ENCODE measurements at places on chromosomes 6 and 20. TPM values are rescaled to one million over a fixed set of nuclear protein-coding genes. Genes with fewer than 3 reads are reported as not detected.

Gene LIME1
- total RNA-seq = 3.1 TPM

Gene ATP9A
- total RNA-seq = 25.4 TPM

Gene SPDEF
- not detected for total RNA-seq

Gene PPP1R14C
- not detected for total RNA-seq

Gene ARG1
- total RNA-seq = not detected

Gene GSTA1
- not detected for total RNA-seq

Gene GNAS
- 892 TPM for total RNA-seq

Gene CTCFL
- under 0.01 TPM for total RNA-seq

Gene FRMD1
- total RNA-seq = not detected

Gene GPLD1
- total RNA-seq = 0.14 TPM

Gene OPRM1
- total RNA-seq = not detected

Gene SSR1
- 165 TPM for total RNA-seq

Gene CRISP2
- total RNA-seq = not detected

Gene HLA-DPB1
- total RNA-seq = 4.9 TPM

Gene EPPIN
- total RNA-seq = not detected

Gene PLG
- total RNA-seq = not detected

Gene PSMA7
- 346 TPM for total RNA-seq

Gene ADGB
- total RNA-seq = not detected

Gene OSBPL2
- total RNA-seq = 34.1 TPM

Gene DLK2
- 0.57 TPM for total RNA-seq

Gene FOXA2
- total RNA-seq = under 0.01 TPM

Gene TEAD3
- total RNA-seq = 26.9 TPM

Gene SYNDIG1
- total RNA-seq = 0.57 TPM

Gene HCRTR2
- total RNA-seq = not detected

Gene RAB44
- total RNA-seq = under 0.01 TPM

Gene SYCP2
- 0.22 TPM for total RNA-seq

Gene STK35
- total RNA-seq = 28.1 TPM

Gene ZNF165
- total RNA-seq = 0.22 TPM

Gene FAM110A
- total RNA-seq = 7.2 TPM

Gene CST3
- 191 TPM for total RNA-seq

Gene CGAS
- 10.9 TPM for total RNA-seq

All from placental pericyte (primary cell).